ENCODE measurements at places on chromosomes 5 and 9. TPM values are rescaled to one million over a fixed set of nuclear protein-coding genes. Genes with fewer than 3 reads are reported as not detected.

The NFIB gene
- 118 TPM for polyA plus RNA-seq

The ENTPD2 gene
- 3.9 TPM for polyA plus RNA-seq

The NRARP gene
- 9.0 TPM for polyA plus RNA-seq

The KIF4B gene
- 0.15 TPM for polyA plus RNA-seq

The SECISBP2 gene
- polyA plus RNA-seq = 87.3 TPM

The ITGA2 gene
- polyA plus RNA-seq = 36.3 TPM

The PTGES gene
- 6.8 TPM for polyA plus RNA-seq

The PHF19 gene
- 39.1 TPM for polyA plus RNA-seq

The N4BP3 gene
- polyA plus RNA-seq = 19.4 TPM

The CENPK gene
- polyA plus RNA-seq = 55.9 TPM

DNA sequence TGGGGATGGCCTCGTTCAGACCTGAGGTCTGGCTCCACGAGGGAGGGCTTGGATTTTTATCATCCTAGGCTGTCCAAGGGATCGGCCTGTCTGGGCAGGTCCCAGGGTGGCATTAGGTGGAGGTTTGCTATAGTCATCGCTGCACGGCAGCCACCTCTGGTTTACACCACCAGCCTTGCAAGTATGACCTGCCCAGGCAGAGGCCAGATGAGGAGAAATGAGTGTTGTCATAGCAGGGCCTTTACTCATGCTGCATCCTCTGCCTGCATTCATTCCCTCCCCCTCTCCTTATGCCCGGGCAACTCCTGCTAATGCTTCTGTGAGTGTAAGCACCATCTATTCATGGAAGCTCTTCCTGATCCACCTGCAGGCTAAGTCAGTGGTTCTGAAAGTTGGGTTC is 15.3 kb upstream of the NDST1 start:
- no peak for DNase-seq

DNA sequence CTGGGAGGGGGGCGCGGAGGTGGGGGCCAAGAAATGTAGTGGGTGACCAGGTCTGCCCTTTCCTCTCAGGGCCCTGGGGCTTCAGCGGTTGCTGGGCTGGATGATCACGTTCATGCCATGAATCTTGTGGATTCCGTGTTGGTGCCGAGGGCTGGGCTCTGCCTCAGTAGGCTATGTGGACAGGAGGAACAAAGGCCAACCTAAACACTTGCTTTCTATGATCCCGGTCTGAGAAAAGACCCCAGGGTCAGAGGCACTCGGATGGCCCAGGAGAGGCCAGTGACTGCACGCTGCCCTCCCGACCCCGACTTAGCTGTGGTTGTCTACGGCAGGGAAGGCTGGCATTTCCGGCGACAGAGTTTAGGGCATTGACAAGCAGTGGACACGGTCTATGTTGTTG is 26.6 kb downstream of the PHF2 start:
- DNase-seq = no peak

GRCh38 chr5:32538031-32538547 is 47.3 kb upstream of the SUB1 start:
- no peak for DNase-seq

DNA sequence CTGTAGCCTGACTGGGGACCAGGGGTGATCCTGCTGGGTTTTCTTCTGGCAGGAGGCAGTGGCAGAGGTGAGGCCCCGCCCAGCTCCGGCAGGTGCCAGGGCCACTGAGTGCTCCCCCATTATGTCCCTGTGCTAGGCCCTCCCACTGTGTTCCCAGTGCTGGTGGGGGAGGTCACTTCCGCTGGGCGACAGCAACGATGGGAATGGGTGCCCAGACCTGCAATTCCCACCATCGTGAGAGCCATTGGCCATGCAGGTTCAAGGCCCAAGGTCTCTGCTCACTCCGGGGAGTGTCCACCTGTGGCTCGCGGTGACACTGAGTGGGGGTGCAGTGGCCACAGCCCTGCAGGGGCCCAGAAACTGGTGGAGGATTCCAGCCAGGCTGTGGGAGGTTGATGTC is 98.6 kb downstream of the RXRA start:
- DNase-seq = no peak

- DNase-seq = no peak
Measured at GRCh38 chr5:109961751-109962150, 272.0 kb downstream of the MAN2A1 start.

- no peak for DNase-seq
Measured at GRCh38 chr9:37464006-37464405, 1.2 kb downstream of the ZBTB5 start.

GRCh38 chr5:134003817-134004625 is 754 bp downstream of the VDAC1 start:
- peak; percentile 44 for DNase-seq

GRCh38 chr9:82010711-82011110 is 22.1 kb downstream of the SPATA31D1 start:
- no peak for DNase-seq

- no peak for DNase-seq
Measured at GRCh38 chr5:119220576-119221197, 135.1 kb upstream of the TNFAIP8 start.

DNA sequence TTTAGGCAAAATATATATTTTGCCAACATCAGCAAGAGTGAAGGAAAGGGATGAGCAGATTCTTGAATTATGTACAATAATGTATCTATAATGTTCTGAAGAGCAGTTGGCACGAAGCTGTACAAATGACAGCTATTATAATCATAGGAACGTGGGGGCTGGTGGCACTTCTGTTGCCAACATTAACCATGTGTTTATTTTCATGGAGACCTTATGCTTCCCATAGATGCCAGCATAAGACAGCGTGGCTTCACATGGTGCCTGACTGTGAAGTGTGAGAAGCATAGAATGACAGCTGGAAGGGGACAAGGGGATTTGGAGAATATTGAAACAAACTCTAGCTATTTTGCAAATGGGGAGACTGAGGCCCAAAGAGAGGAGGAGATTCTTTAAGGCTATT is 52.6 kb upstream of the ATP10B start:
- no peak for DNase-seq

GRCh38 chr5:127517110-127517479 is 345 bp upstream of the PRRC1 start:
- no peak for DNase-seq

Data from right lung (tissue), 10 donors.